Neural progenitor cell (in vitro differentiated cells): ENCODE measurements at places on chromosomes 2 and 18. TPM values are rescaled to one million over a fixed set of nuclear protein-coding genes. Genes with fewer than 3 reads are reported as not detected.

GRCh38 chr2:26675651-26676255 lies 16.8 kb upstream of the KCNK3 start:
- DNase-seq, result no peak

DNA sequence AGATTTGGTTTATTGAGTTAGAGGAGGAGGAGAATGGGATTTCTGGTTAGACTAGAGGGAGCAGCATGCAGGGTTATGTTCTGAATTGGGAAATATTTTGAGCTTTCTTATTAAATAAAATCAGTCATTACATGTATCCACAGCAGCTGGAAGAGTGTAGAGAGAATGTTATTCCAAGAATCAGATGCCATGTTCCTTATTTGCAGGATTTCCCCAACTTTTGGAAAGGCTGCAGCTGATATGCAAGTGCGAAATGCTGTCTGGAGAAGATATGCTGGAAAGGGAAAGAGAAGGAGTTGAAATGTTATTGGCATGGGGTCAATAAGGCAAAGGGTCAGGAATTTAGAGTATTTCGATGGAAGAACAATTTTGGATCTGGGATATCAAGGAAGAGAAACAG lies 255.8 kb downstream of the MTX2 start:
- no peak for DNase-seq

TMEM178A gene
- total RNA-seq, result 11.8 and 19.2 TPM in 2 replicates

- DNase-seq, result peak; percentile 35
Measured at GRCh38 chr18:79182047-79182713, 113.0 kb downstream of the ATP9B start.

GRCh38 chr2:230940471-230940815 lies 15.4 kb upstream of the GPR55 start:
- DNase-seq, result no peak

DNA sequence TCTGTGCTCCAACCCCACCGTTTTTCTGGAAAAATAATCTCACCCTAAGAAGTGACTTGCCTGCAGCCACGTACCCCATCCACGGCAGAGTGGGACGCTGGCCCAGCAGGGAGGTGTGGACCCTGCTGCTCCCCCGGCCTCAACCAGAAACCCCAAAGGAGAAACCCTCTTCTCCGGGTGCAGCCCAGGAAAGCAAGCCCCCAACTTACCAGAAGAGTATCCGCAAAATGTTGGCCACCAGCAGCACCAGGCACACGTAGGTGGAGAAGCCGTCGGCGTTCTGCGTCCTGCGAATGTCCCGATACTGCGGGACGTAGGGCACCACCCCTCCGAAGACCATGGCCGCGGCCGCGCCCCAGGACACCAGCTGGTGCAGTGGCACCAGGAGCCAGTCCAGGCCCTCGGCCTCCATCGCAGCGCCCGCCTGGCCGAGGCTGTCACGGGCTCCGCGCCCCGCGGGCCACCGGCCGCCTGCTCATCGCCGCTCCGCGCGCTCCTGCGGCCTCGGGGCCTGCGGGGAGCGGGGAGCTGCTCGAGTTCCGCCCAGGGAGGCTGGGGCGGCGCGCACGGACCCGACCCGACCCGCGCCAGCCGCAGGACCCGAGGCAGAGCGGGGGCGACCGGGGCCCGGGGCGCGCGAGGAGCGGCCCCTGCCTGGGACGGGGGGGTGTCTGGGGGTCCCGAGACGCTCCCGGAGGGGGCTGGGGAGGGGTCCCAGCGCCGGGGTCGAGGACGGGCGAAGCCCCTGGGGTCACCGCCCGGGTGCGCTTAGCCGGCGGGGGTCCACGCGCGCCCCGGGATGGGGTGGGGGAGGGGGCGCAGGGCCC lies 725 bp downstream of the SLC66A2 start:
- peak; percentile 67 for DNase-seq

DNA sequence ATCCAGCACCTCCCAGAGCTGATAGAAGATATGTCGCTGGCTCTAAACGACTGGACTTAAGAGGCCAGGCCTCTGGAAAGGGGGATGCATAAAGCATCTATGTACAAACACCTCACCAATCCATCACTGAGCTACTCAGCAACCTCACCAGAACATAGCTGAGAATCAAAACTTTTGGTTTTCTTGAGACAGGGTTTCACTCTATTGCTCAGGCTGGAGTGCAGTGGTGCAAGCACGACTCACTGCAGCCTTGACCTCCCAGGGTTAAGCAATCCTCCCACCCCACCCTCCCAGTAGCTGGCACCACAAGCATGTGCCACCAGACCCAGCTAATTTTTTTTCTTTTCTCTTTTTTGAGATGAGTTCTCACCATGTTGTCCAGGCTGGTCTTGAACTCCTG lies 62.9 kb upstream of the MSH6 start:
- DNase-seq, result no peak

- no peak for DNase-seq
Measured at GRCh38 chr2:187435756-187436155, 12.3 kb downstream of the CALCRL start.

- no peak for DNase-seq
Measured at GRCh38 chr2:19775315-19775714, 126.5 kb downstream of the TTC32 start.

DNA sequence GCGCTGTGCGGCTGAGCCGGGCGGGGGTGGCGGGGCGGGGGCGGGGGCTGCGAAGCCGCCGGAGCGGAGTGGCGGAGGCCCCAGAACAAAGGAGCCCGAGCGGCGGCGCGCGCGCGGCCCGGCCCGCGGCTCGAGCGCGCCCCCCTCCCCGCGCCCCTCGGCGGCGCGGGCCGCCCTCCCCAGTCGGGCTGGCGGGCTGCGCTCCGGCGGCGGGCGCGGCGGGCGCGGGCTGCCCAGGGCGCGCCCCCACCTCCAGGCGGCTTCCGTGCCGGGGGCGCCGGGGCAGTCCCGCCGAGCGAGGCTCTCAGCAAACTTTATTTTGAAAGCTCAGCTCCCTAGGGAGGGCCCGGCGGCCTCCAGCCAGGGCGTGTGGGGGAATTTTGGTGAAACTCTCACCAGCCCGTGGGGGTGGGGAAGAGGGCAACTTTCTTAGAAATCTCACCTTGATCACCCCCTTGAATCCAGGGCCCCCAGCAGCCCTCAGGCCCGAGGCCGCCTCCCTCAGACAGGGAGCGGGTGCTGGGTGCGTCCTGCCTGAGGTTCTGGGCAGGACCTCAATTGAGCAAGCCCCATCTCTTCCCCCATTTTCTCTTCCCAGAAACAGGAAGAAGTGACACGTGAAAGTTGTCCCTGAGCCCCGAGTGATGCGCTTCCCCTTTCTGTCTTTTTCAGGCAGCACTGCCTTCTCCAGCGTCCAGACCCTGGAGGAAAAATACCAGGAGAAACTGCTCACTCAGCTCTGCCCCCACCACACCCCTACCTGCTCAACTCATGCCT lies 786 bp downstream of the TET3 start:
- DNase-seq, result peak; percentile 84

GRCh38 chr2:26573241-26573925 lies 67.8 kb downstream of the CIB4 start:
- DNase-seq, result no peak
